ENCODE measurements at places on chromosomes 2 and 18. TPM values are rescaled to one million over a fixed set of nuclear protein-coding genes. Genes with fewer than 3 reads are reported as not detected.

The TUBA3E gene
- total RNA-seq, result not detected

The AQP4 gene
- total RNA-seq, result not detected

The MROH2A gene
- not detected for total RNA-seq

The AQP12B gene
- total RNA-seq, result not detected

The ADRA2B gene
- not detected for total RNA-seq
